ENCODE measurements at places on chromosomes 2 and 18.

GRCh38 chr2:177783091-177783490, 289.5 kb downstream of the PDE11A start:
- DNase-seq: no peak

DNA sequence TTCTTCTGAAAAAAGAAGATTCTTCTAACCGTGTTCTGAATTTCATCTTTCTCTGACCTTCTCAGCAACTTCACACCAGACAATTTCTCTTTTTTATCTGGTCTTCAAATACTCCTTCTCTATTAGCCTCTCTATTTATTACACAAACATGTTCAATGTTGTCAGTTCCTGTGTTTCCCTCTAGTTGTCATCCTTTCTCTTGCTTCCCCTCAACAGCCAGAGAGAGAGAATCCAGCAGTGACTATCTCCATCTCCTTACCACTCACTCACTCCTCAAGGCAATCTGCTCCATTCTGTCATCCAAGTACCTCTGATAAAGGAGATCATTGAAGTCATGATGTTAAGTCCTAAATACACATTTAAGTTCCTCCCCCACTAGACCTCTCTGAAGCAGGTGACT, 491.9 kb upstream of the CHAC2 start:
- no peak for DNase-seq

GRCh38 chr18:58805467-58806187, 59.0 kb upstream of the ZNF532 start:
- no peak for DNase-seq

GRCh38 chr18:66759050-66759828, 155.3 kb upstream of the CDH19 start:
- DNase-seq: no peak

- DNase-seq: no peak
These were observed 2.0 kb upstream of the AQP4 start for GRCh38 chr18:26867471-26867870.

DNA sequence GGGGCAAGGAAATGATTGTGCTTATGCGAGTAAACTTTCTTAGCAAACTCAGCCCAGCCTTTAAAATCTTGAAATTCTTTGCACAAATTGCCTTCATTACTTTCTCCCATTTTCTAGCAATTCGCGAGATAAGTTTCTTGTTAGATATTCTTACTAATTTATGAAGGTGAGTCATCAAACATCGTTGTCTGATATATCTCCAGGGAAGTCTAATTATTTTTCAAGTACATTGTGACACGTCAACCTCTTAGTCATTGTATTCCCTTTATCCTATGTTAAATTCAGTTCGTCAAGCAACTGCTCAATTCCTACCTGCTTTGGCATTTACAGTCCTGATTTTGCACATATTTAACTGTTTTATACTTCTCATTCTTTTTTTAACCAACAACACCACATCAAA, 854.5 kb upstream of the CRIM1 start:
- DNase-seq: no peak

- DNase-seq: peak; percentile 60
These were observed 18.7 kb upstream of the DUSP2 start for GRCh38 chr2:96163768-96164429.

DNA sequence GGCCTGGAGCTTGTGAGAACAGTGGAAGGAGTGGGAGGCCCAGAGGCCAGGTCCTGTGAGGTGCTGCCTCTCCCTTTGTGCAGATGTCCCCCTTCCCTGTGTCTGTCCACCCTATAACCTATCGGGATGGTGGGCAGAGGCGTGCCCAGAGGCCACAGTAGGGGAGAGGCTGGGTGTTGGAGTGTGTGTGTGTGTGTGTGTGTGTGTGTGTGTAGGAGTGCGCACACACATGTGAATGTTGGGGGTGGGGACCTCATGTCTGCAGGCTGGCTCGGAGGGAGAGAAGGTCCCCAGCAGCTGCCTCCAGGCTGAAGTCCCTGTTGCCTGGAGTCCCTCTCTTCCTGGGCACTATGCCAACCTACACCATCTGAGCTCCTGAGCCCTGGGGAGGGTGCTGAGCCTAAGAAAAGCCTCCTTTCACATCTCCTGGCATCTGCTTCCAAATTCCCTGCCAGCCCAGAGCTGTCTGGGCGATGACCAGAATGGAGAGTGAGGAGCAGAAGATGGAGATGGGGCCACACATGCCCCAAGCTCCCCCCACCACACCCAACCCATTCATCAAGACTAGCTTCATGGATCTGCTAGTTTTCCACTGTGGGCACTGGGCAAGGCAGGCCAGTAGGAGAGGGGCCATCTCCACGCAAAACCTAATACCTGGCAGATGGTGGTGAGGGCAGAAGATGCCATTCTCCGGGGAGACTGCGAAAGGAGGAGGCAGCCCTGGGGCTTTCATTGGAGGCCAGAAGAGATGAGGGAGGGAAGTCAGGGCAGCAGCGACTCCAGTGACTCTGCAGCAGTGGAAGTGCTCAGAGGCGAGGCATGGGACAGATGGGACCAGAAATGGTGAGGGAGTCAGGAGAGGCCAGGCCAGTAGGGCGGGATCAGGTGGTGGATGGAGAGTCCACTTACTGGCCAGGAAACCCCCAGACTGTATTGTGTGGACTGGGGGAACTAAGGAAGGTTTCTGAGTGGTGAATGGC, 20.3 kb downstream of the KCNK3 start:
- DNase-seq: no peak

GRCh38 chr2:145939949-145940348, 1420.0 kb upstream of the ZEB2 start:
- no peak for DNase-seq

- no peak for DNase-seq
These were observed 36.1 kb downstream of the MARCO start for GRCh38 chr2:118978064-118978463.

GRCh38 chr2:12284037-12284436, 432.7 kb upstream of the TRIB2 start:
- no peak for DNase-seq

DNA sequence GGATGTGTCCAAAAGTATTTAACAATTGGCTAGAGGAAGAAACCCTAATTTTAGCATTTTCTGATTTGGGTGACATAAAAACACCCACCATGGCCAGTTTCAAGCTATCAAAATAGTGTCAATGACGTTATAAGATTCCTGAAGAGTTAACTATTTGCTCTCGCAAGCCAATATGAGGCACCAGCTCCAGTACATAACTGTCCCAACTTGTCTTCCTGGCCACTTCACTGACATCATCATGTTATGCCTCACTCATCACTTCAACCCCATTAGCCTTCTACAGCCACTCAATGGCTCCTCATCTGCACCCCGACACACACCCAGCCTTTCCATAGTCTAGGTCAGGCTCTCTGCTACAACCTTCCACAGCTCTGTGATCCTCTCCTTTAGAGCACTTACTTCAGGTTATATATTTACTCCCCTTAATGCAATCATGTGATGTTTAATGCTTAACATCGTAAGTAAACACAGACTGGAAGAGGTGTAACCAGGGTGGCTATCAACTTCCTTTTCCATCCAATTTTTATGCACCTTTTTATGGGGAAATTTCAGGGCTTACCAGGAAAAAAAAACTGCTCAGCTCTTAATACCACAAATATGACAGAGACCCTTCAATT, 158.7 kb downstream of the VWC2L start:
- DNase-seq: no peak

DNA sequence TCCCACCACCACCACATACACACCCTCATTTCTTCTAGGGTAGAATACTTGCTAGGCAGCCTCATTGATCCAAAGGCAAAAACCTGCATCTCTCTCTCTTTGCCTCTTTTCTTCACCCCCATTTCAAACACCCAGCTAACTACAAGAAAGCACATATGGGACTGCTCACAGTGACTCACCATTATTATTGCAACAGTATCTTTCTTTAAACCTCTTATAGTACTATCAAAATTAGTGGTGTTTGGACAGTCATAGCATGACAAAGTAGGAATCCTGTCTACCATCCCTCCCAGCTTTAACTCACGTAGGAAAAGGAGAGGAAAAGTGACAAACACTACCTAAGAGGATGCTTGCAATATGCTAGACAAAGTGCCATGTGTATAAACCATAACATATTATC, 422.5 kb upstream of the CRIM1 start:
- DNase-seq: no peak

GRCh38 chr2:33241581-33241980, 234.9 kb upstream of the RASGRP3 start:
- DNase-seq: no peak

DNA sequence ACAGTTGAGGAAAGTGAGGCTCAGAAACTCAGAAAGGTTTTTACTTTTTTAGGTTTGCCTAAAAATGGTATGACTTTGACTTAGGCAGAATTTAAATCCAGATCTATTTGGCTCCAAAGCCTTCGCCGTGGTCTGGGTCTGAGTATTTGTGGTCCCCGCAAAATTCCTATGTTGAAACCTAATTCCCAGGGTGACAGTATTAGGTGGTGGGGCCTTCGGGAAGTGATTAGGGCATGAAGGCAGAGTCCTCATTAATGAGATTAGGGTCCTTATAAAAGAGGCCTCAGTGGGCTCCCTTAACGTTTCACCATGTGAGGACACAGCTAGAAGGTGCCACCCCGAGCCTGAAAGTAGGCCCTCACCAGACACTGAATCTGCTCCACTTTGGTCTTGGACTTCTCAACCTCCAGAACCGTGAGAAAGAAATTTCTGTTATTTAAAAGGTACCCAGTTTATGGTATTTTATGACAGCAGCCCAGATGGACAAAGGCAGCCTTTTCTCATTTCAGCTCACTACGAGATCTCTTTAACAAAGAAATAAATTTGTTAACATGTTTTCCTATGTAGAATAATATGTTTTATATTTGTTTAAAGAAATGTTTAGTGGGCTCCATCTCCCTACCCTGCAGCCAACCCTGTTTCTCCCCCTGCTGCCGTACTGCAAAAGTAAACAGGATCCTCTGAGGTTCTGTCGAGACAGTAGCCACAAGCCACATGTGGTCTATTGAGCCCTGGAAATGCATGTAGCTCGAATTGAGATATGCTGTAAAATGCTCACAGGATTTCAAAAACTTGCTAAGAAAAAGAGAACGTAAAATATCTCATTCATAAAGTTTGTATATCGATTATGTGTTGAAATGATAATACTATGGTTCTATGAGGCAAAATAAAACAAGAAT, 80.6 kb downstream of the MOGAT1 start:
- no peak for DNase-seq
